ENCODE measurements at places on chromosomes 3 and 15.
A peak's percentile ranks its signal among the peaks of the same experiment; 100 is the strongest.

DNA sequence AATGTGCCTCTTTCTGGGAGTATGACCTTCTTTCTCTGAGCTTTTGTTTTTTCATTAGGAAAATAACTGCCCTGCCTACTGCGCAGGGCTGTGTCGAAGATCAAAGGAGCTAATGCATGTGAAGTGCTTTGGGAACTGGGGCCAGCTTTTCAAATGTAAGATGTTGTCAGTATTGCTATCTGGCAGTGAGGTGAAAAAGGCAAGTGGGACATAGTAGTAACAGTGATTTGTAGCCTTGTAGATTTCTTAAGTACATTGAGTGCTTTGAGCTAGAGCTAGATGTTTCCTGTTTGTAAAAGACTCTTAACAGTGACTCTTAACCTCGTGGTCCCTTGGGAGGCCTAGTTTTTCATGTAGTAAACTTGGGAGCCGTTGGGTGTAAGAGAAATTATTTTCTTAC, 126.5 kb downstream of the ECT2 start:
- DNase-seq: no peak

GRCh38 chr3:66153481-66154443, 67.0 kb upstream of the SLC25A26 start:
- DNase-seq: no peak

DNA sequence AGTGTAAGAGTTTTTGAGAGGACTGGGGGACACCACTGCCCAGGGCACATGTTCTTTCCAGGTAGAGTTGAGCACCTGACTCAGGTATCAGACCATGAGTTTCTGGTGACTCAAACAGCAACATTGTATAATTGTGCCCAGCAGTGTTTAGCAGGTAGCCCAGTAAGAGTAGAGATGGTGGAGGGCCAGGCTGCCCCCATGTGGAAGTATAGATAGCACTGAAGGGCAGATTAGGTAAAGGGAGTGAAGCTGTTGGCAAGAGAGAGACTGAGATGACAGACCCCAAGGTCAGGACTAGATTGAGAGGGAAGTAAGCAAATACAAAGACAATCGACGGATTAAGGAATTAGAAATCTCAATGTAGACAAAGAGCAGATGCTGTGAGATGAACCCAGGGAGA, 74.6 kb downstream of the TRIM42 start:
- no peak for DNase-seq

DNA sequence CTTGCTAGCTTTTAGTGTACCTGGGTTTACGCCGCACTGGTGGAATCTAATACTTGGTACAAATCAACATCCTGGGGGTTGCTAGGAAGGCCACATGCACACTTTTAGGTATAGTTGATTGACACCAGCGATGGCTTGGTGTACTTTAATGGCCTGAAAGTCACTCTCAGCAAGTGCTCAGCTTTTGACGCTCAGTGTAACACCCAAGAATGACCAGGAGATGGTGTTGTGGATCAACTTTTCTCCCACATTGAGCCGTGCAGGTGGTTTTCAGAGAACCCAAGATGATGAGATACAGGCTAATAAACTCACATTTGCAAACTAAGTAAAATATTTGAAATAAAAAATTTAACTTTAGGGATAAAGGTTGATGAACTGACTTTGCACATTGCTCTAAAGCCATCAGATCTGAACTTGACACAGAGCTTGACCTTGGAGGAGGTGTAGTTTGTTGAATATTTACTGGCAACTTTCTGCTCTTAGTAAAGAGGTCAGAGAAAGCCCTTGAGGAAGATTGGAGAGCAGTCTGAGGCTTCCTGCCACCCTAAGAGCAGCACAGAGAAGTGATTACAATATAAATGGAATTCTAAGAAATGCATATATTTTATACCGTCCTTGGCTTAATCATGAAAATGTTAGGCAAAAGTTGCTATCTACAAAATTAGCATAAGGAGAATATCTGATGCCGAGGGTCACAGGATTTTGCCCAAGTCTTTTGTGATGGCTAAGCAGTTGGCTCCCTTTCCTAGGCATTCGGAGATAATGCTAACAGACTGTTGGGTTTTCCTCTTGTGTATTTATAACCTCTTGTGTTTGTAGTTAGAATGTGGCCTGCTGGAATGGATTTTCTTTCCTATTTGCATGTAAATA, 143.4 kb upstream of the RASGRP1 start:
- DNase-seq: peak; percentile 39

DNA sequence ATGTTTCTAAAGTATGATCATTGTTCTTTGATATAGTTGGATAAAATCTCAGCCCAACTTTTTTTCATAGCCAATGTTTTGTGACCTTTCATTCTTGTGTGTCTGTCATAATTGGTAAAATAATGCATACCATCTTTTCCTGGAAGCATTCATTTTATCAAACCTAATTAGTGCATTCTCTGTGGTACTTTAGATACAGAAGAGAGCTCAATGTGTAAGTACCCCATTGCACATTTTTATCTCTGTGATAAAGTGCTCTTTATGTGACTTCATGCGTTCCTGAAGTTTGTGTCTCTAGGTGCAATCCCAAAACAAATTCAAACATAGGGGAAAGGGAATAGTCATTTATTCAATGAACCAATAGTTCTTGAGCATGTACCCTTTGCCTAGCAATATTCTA, 628.5 kb downstream of the GBE1 start:
- no peak for DNase-seq

DNA sequence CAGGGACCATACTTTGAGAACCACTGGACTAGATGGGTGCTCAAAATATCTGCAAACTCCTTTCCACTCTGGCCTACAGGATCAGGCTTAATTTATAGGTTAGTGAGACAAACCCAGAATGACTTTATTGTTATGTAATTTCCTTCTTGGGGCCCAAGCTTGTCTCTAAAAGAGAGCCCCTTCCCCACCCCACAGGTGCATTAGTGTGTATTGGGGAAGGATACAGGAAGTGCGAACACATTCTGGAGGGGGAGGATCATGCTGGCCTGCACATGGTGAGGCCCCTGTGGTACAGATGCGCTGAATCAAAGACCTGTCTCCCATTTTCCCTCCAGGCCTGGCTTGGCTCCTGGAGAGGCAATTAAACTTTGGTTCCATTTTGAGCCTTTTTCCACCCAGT, 273.0 kb upstream of the LRTM1 start:
- DNase-seq: no peak

DNA sequence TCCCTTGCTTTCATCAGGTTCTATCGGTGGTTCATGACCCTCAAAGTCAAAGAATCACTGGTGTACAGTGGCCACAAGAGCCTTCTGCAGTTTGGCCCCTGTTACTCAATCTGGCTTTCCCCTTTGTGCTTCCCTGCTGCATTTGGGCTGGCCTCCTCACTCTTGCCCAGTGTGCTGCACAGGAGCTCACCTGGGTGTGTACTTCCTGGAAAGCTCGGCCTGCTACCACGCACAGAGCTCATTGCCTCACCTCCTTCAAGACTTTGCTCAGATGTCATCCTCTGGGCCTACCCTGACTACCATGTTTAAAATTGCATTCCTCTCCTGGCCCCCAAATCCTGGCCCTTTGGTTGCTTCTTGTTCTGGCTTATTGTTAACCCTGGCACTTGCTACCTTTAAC, 90.9 kb downstream of the MITF start:
- no peak for DNase-seq

GRCh38 chr15:84967380-84967779, 14.3 kb upstream of the PDE8A start:
- no peak for DNase-seq

- DNase-seq: peak; percentile 24
Measured at GRCh38 chr3:46098319-46098761, 71.1 kb upstream of the XCR1 start.

DNA sequence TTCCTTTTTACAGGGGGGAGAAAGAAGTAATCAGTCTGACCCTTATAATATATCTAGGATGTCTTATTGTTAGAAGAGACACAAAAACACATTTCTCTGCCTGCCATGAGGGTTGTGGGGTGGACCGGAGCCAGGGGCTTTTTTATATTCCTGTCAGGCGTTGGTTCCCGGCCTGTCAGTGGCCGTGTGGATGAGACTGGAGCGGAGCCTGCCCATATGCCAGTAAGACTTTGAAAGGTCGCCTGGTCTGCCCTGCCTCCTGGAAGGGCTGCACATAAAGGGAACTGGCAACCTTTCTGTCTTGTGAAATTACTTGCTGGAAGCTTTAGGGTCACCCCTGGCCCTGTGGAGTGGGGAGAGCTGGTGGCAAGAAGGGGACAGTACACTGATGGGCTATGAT, 34.7 kb downstream of the MAP3K13 start:
- DNase-seq: no peak

- DNase-seq: peak; percentile 16
Measured at GRCh38 chr3:89628856-89629670, 521.6 kb downstream of the EPHA3 start.

DNA sequence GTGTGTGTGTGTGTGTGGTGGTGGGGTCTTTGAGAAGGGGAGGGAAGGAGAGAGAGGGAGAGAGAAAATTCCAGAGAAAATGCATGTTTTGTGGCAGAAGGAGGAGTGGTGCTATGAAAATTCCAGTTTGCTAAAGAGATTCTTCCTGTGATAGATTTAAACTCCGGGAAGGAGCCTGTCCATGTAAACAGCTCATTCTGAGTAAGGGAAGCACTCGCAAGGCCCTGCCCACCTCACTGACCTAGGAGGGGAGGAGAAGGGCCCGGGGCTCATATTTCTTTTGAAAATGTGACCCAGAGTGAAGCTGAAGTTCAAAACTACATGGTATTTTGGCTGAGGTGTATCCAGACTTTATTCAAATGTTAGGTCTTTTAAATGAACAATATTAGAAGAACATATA, 41.3 kb downstream of the ADAMTSL3 start:
- DNase-seq: no peak

DNA sequence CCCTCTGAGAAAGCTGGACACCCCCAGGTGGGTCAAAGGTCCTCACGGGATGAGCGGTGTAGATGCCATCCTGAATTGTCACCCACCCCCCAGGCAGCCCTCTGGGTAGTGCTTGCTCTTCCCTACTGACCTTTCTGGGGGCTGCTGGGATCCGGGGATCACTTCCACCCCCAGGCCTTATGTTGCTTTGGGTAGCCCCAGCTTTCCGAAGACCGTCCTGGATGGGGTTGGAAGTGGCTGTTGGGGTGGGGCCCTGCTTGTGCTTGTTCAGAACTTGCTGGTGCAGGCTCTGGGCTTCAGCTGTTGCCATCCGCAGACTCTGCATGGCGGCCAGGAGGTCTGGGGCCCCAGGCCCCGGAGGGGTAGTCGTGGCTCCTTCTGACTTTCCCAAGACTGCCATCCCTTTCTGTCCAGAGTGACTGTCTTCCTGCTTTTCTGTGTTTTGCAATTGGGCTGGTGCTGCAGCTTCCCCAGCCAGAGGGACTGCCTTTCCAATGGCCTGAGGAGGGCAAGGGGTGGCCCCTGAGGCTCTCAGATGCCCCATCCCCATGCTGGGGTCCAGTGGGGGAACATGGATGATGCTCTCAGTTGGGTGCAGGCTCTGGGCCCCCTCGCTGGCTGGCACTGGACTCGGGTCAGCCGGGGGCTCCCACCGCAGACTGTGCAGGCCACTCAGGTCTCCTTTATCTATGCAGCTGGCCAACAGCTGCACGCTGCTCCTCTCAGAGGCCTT, 6.3 kb downstream of the XIRP1 start:
- DNase-seq: no peak

- no peak for DNase-seq
Measured at GRCh38 chr3:137047240-137047639, 89.5 kb downstream of the IL20RB start.

Data from body of pancreas (tissue), 4 donors.